Inflammatory macrophage (primary cell): ENCODE measurements at places on chromosomes 4 and X.

- no peak for DNase-seq
Measured at GRCh38 chr4:172871381-172871780, 297.2 kb upstream of the GALNT7 start.

DNA sequence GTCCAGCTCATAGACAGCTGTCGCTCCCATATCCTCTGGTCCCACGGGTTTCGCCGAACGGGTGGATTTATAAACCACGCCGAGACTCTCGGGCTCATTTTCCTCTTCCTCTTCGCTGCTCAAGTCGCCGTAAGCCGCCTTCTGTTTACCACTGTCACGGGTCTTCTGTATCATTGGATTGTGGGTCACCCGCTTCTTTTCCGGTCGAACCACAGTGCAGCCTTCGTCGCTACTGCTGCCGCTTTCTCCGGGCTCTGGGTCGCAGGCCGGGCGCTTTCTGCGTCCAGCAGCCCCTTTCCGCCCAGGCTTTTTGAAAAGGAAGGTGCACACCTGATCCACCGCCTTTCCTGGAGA is 311 bp downstream of the RNF113A start:
- peak; percentile 28 for DNase-seq

GRCh38 chrX:97030947-97031346 is 147.2 kb downstream of the RPA4 start:
- no peak for DNase-seq

- no peak for DNase-seq
Measured at GRCh38 chr4:996030-996996, 3.1 kb upstream of the SLC26A1 start.

DNA sequence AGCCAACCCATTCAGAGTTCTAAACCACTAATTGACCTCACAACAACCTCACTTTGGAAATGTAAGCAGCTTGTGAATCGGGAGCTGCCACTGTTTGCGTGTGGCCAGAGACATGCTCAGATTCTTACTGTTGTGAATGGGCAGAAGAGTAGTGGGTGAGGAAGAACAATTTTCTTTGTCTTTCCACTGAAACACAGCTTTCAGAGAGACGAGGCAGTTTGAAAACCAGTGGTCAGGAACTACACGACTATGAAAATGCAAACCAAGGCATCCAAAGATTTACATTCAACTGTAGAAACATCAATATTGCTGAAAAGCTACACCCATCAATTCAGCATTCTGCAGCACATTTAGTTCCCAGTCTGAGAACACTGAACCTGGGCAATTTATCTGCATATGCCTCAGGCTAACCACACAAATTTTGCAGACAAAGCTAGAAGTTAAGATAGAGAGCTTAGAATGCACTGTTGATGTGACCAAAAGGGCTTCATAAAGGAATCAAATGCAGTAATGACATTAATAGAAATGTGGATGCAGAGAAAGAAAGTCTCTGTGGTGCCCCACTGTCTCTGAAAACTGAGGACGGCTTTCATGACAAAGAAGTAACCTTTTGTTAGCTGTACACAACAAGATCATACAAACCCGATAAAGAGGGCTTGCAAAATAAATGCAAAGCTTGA is 134.3 kb downstream of the APBB2 start:
- no peak for DNase-seq
